ENCODE measurements at places on chromosomes 4 and X.
A peak's percentile ranks its signal among the peaks of the same experiment; 100 is the strongest.

GRCh38 chr4:98873059-98873458 is 55.9 kb downstream of the EIF4E start:
- no peak for DNase-seq

DNA sequence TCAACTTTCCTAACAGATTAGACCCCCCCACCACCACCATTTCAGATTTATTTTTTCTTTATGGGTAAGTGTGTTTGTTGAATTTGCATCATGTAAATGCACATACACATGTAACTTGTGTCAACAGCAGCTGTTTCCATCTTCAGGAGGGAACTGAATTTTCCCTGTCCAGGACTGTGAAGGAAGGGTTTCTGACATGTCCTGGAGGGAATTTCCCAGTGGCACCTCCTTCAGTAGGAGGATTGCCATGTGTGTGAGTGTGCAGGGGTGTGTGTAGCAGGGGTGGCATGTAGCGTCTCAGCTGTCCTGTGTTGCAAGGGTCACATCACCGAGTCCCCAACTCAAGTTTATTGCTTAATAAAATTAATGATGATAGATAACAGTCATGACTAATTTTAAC is 19.7 kb downstream of the HERC6 start:
- no peak for DNase-seq

GRCh38 chr4:52713456-52713937 is 37.7 kb downstream of the ERVMER34-1 start:
- DNase-seq = no peak

DNA sequence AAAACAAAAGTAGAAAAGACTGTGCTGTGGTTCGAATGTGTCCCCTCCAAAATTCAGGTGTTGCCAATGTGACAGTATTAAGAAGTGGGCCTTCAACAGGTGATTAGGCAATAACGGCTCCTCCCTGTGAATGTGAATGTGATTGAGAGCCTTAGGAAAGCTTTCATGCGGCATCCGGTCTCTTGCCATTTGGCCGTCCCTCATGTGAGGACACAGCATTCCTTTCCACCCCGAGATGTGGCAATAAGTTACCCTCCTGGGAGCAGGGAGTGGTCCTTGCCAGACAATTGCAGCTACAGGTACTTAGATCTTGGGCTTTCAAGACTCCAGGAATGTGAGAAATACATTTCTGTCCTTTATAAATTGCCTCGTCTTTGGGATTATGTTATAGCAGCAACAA is 129.3 kb downstream of the CPEB2 start:
- DNase-seq = no peak

- no peak for DNase-seq
Observed at GRCh38 chr4:22514001-22514400, 1.9 kb downstream of the ADGRA3 start.

DNA sequence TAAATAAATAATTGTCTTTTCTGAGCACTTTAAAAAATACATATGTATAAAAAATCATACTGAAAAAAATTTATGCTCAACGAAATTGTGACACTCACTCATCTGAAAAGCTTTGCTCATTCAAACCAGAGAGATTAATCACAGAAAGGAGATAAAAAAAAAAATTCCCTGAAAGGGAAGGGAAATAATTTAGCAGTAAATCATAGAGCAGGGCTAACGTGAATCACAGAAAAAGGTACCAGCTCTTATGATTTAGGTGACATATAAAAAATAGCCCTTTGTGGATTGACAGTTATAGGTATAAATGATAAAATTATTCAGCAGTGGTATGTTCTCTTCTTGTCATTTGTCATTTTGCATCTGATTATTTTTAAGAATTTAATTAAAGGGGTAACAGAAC is 552.7 kb upstream of the TENM3 start:
- DNase-seq = no peak

GRCh38 chr4:84753321-84753972 is 170.5 kb downstream of the CDS1 start:
- peak; percentile 19 for DNase-seq

All from hematopoietic multipotent progenitor cell (in vitro differentiated cells).